NCI-H2107 (cell line): ENCODE measurements at places on chromosomes 11 and 22.
A peak's percentile ranks its signal among the peaks of the same experiment; 100 is the strongest.

GRCh38 chr11:9624448-9624847 lies 39.4 kb upstream of the SWAP70 start:
- no peak for DNase-seq

GRCh38 chr22:20426259-20426615 lies 11.4 kb downstream of the SCARF2 start:
- no peak for DNase-seq

DNA sequence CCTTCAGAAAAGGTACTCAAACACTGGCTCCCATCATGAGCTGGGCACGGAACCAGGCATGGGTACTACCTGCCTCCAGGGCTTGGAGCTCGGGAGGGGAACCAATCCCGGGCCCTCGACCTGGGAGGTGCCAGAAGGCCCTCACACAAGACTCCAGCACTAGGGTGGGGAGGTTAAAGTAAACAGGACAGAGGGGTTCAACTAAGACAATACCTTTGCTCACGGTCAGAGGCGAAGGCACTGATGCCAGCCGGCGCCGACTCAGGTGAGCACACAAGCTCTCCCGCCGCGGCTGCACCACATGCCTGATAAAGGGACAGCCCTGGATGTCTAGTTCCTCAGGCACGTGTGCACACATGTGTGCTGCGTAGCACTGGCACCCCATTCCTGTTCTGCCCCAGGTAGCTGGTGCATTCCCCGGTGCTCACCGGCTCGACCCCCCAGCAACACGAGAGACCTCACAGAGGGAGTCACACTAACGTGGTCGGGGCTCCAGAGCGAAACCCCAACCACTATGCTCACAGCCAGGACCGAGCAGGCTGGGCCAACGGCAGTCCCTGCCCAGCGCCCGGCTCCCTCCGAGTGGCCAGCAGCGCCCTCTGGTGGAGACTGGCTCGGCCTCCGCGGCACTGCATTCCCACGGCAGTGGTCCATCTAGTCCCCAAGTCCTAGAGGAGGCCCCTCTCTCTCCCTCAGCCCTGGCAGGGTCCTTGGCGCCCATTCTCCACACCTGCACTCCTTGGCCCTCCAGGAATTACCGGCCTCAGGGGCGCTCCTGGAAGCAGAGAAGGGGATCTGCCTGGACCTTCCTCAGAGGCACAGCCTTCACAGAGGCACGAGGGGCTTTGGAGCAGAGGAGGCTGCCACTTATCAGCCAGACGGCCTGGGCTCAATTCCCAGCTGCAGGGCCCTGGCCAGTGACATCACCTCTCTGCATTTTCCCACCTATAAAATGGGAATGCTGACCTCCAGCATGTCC lies 28.8 kb upstream of the MOB2 start:
- DNase-seq = peak; percentile 56

DNA sequence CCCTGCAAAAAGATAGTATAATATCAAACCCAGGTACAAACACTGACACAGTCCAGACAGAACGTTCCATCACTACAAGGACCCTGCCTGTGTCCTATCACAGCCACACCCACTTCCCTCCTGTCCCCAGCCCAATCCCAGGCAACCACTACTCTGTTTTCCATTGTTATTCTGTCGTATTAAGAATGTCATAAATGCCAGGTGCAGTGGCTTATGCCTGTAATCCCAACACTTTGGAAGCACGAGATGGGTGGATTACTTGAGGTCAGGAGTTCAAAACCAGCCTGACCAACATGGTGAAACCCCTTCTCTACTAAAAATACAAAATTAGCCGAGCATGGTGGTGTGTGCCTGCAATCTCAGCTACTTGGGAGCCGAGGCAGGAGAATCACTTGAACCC lies 89.0 kb downstream of the TRMU start:
- no peak for DNase-seq

- peak; percentile 45 for DNase-seq
These were observed 15.4 kb upstream of the SOX10 start for GRCh38 chr22:37999640-38000272.

GRCh38 chr22:30486661-30487115 lies 14.9 kb upstream of the SEC14L3 start:
- no peak for DNase-seq

DNA sequence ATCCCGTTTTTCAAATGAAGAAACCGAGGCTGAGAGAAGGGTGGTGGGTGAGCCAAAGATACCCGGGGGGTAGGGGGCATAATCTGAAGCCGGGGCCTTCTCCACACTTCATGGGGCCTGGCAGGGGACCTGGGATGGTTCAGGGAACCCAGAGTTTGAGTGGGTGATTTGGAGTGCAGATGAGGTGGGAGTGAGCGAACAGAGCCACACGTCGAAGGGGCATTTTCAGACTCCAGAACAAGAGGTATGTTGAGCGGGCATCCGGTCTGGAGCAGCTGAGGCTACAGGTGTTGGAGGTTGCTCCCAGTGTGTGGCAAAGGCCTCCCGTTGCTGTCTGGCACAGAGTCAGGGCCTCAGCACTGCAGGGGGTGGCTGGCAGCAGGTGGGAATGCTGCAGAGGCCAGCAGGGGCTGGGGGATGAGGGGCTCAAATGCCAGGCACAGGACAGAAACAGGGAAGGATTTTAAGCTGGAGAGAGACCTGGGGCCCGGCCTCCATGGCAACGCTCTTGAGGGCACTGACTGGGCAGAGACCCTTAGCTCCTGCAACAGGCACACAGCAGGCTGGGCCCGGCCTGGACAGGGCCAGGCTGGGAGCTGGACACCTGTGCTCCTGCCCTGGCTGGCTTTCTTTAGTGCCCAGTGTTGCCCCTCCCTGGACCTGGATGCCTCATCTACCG lies 46.2 kb downstream of the WNT11 start:
- DNase-seq = peak; percentile 74

DNA sequence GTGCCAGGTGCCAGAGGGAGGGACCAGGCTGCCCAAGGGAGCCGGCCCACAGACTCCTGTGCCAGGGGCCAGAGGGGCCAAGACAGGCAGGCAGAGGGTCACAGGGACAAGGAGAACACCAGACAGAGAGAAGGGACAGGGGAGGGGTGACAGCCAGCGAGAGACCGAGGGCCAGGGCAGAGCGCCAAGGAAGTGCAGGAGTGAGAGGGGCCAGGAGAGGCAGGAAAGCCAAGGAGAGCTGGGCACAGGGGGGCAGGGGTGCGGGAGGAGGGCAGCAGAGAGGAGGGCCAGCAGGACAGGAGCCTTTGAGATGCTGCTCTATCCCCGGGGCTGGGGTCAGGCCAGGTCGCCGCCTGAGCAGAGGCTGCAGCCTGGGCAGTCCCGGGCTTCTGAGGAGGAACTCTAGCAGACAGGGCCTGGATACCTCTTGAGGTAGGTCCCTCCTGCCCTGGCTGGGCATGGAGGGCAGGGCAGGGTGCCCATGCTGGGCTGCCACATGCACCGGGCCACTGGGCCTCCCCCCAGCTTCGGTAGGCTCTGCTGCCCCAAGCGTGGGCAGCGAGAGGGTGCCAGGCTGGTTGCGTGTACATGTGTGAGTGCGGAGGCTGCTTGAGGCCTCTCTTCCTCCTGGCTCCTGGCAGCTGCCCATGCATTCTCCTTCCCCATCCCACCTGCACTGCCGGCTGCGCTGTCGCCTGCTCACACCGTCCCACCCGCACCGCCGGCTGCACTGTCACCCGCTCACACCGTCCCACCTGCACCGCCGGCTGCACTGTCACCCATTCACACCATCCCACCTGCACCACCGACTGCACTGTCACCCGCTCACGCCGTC lies 12.2 kb downstream of the LSP1 start:
- DNase-seq = no peak

DNA sequence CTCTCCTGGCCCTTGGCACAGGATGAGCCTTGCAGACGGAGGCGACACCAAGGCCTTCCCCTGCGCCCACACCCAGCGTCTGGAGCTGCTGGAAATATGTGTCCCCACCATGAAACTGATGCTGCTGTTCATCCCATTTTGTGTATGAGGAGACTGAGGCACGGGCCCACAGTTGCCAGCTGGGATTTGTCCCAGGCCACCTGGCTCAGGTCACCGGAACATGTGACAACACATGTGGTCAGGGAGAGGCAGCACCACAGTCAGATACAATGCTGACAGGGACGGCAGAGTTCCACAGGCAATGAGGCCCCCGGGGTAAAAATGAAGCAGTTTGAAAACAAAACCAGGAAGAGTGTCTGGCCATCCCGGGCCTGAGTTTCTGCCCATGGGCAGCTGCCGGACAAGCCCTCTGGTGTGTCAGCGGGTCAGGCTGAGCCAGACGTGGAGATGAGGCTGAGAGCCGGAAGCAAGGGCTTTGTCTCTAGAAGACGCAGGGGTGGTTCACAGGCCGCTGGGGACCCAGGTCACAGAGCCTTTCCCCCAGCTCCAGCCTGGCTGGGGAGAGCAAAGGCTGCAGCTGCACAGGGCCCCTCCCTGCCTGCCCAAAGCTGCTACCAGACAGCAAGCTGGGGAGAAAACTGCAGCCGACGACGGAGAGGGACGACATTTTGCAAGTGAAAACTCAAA lies 80.7 kb downstream of the CDKN1C start:
- no peak for DNase-seq

DNA sequence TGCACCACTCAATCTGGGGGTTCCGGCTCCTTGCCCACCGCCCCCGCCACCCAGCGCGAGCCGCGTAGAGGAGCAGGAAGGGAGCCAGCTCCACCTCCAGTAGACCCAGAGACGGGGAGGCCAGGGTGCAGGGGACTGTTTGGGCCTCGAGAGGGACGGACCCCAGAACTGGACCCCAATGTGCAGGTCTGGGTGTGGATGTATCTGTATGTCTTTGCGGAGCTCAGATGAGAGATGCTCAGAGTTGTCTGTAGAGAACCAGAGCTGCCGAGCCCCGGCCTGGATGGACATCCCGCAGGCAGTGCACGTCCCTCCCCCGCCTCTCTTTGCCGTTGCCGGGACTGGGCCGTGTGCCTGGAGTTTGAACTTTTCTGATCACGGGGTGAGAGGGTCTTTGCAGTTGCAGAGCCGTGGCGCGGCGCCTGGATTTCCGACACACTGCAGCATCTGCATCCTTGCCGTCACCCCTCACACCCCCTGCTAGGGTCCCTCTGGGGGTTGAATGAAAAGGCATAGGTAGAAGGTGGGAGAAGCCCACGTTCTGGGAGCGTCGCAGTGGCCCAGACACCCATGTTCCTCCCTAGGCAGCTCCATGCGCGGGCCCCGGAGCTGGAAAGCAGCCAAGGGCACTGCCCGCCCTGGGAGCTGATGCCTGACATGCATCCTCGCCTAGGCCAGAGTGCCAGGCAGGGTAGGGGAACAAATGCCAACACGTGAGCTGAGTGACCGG lies 105.2 kb downstream of the KCNQ1 start:
- DNase-seq = no peak
